ENCODE measurements at places on chromosomes 6 and 20. TPM values are rescaled to one million over a fixed set of nuclear protein-coding genes. Genes with fewer than 3 reads are reported as not detected.

DNA sequence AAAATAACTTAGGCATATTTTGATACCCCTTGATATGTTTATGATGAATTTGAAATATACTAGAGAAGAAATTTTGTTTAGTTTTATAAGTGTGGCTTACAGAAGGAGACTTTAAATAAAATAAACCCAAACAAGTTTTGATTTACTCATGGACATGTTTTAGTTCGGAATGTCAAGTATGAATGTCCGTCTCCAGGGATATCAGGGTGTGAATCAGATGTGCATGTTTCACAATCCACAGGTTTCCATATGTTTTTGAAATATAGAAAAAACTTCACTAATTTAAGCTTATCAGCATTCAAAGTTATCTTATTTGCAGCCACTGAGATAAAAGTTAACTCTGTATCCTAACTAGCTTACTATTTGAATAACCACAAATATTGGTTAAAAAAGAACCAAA lies 51.5 kb downstream of the PLCB1 start:
- no peaks in the 10 kb centered on the region for H3K36me3 ChIP-seq
- H3K27ac ChIP-seq = no peak overlapping the region
- H3K27me3 ChIP-seq = no peaks in the 10 kb centered on the region
- no peak overlapping the region for H3K4me3 ChIP-seq
- no peaks in the 10 kb centered on the region for H3K4me1 ChIP-seq

DNA sequence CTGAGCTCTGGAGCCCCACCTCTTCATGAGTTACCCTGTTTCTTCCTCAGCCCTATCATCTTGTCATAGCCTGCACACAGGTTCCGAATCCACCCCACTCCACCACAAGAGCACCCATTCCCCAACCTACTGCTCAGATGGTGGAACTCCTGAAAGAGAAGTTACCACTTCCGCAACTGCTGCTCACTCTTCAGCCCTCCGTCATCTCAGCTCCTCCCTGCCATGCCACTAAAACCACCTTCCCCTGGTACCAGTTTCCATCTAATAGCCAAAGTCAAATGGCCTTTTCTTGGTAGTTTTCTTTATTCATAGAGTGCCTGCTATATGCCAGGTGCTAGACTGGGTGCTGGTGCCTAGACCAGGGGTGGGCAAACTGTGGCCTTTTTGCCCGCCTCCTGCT lies 3.9 kb downstream of the RAB22A start:
- H3K27me3 ChIP-seq = no peaks in the 10 kb centered on the region
- peak; percentile 50 for DNase-seq
- H3K4me3 ChIP-seq = peak overlapping the region; percentile 27
- H3K4me1 ChIP-seq = peaks cover 46% of the 10 kb centered on the region
- H3K36me3 ChIP-seq = peaks cover 44% of the 10 kb centered on the region
- H3K27ac ChIP-seq = peak overlapping the region; percentile 84

DNA sequence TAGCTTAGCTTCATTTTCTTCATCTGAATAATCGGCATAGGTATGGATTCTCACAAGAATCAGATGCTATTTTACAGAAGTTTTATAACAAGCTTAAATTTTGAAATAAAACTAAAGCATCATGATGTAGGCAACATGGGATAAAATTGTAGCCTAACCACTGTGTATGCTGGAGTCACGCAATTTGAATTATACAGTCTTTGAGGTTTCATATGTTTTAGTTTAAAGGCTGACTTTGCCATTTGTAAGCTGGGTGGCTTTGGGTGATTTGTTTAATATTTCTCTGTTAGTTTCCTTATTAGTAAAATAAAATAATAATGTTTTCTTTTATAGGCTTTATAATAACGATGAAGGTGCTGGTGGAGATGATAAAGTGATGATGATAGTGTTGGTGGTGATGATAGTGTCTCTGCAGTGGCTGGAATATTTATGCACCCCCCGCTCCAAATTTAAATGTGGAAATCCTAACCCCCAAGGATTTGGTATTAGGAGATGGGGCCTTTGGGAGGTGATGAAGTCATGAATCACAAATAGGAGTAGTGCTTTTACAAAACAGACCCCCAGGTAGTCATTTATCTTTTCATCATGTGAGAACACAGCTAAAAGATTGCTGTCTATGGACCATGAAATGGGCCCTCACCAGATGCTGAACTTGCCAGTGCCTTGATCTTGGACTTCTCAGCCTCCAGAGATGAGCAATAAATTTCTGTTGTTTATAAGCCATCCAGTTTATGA lies 42.0 kb downstream of the DOK5 start:
- no peaks in the 10 kb centered on the region for H3K27me3 ChIP-seq
- DNase-seq = no peak
- no peaks in the 10 kb centered on the region for H3K4me1 ChIP-seq

- no peaks in the 10 kb centered on the region for H3K4me1 ChIP-seq
- no peaks in the 10 kb centered on the region for H3K36me3 ChIP-seq
Observed at GRCh38 chr20:7410150-7410549, 530.1 kb downstream of the HAO1 start.

DNA sequence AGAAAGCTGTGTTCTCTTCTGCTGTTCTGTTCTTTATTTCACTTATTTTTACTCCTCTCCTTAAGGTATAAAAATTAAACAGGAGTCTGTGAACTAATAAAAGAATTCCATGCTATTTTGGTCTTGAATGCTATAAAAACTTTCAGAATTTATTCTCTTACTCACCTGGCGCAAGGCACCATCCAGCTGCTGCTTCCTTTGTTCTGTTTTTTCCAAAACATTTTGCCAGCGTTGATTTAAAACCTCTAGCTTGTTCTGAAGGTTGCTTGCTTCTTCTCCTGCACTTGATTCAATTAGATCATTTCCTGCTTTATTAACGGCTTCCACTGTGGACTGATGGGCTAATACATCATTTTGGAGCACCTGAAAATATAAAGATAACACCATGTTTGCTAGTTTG lies 145.0 kb downstream of the DST start:
- H3K27me3 ChIP-seq = no peaks in the 10 kb centered on the region
- DNase-seq = no peak
- H3K36me3 ChIP-seq = no peaks in the 10 kb centered on the region
- no peak overlapping the region for H3K27ac ChIP-seq

PRPH2 gene
- total RNA-seq = not detected

GSTA1 gene
- total RNA-seq = not detected
